ENCODE measurements at places on chromosomes 3 and 15.

DNA sequence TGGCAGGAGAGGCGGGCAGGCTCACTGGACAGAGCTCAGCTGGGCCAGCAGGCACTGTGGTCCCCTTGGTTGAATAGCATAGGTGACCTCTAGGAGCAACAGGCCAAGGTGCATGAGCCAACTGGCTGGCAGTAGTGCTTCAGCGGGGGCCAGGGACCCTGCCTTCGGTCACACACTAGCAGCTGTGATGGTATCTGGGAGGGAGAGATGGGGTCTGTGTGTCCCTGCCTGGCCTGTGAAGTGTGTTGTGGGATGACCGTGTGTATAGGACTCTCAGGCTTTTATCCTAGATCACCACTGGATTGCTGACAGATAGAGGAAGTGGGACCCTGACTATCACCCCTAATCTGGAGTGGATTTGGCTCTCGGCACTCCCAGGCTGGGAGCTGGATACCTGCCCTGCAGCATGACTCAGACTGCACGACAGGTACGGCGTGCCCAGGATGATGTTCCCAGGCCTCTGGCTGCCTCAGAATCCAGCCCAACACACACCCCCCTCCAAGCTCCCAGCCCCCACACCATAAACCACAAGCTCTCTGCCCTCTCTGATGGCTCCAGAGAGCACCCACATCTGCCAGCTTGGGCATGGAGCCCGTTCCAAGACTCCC is 7.8 kb downstream of the RPS17 start:
- no peak for DNase-seq

- DNase-seq, result no peak
These were observed 29.6 kb upstream of the TLE3 start for GRCh38 chr15:70127288-70127746.

- DNase-seq, result no peak
These were observed 262.5 kb downstream of the PLOD2 start for GRCh38 chr3:145898487-145898886.

GRCh38 chr3:141403576-141403975 is 35.3 kb downstream of the ZBTB38 start:
- DNase-seq, result no peak

- no peak for DNase-seq
These were observed 16.3 kb downstream of the XXYLT1 start for GRCh38 chr3:195254454-195255175.

DNA sequence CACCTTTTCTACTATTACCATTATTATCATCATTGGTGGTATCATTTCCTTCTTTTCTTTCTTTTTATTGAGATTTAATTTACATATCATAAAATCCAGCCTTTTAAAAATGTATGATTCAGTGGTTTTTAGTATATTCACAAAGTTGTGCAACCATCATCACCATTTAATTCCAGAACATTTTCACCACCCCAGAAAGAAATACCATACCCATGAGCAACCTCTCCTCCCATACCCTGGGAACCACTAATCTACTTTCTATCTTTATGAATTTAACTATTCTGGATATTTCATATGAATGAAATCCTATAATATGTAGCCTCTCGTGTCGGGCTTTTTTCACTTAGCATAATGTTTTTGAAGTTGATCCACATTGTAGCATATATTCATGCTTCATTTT is 29.1 kb downstream of the AAGAB start:
- no peak for DNase-seq

DNA sequence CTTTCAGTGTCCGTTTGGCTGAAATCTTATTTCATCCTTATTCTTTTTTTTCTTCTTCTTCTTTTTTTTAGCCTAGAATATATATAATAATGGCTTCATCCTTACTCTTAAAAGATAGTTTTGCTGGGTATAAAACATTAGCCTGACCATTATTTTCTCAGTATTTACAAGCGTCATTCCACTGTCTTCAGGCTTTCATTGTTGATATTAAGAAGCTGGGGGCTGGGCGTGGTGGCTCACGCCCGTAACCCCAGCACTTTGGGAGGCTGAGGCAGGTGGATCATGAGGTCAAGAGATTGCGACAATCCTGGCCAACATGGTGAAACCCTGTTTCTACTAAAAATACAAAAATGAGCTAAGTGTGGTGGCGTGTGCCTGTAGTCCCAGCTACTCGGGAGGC is 10.6 kb downstream of the ZNF710 start:
- DNase-seq, result no peak

Data from stimulated activated CD8-positive, alpha-beta memory T cell treated with anti-CD3 and anti-CD28 coated beads, Interleukin-12 subunit alpha, Interleukin-12 subunit beta, amount 100 ng/mL, for 4 hours (primary cell).